Metanephros (tissue), 2 donors: ENCODE measurements at places on chromosomes 6 and 20. TPM values are rescaled to one million over a fixed set of nuclear protein-coding genes. Genes with fewer than 3 reads are reported as not detected.

The SOX18 gene
- total RNA-seq: 20.5 TPM

The VWA7 gene
- 8.6 TPM for total RNA-seq

The HDGFL1 gene
- not detected for total RNA-seq

The BMP5 gene
- 4.9 TPM for total RNA-seq

The MAD2L1BP gene
- 20.3 TPM for total RNA-seq
